ENCODE measurements at places on chromosomes 5 and 9.

- no peak for DNase-seq
Observed at GRCh38 chr5:103867857-103868598, 305.4 kb upstream of the NUDT12 start.

- no peak for DNase-seq
Observed at GRCh38 chr5:66338828-66339227, 194.7 kb downstream of the SREK1 start.

- peak; percentile 53 for DNase-seq
Observed at GRCh38 chr5:159083548-159084452, 15.9 kb downstream of the EBF1 start.

- no peak for DNase-seq
Observed at GRCh38 chr5:154159343-154159742, 31.2 kb upstream of the GALNT10 start.

DNA sequence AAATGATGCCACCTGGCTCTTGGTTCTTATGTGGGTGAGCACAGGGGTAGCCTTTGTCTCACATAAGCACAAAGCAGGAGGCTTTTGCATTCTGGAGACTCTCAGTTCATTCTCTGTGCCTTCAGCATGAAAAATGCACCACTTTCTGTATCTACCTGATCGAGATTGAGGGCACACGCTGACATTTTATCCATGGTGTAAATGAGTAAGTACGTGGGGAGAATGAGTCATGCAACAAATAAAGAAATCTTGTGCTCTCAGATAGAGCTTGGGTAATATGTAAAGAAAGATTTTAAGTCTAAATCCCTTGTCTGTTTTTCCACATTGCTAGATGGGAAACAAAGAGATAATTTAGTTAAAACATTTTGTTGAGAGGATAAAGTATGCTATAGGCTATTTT is 607.2 kb upstream of the WWC1 start:
- DNase-seq: no peak

- DNase-seq: no peak
Observed at GRCh38 chr9:27945386-27945785, 372.1 kb upstream of the C9orf72 start.

- DNase-seq: peak; percentile 1
Observed at GRCh38 chr5:57889558-57889957, 406.9 kb upstream of the ACTBL2 start.

DNA sequence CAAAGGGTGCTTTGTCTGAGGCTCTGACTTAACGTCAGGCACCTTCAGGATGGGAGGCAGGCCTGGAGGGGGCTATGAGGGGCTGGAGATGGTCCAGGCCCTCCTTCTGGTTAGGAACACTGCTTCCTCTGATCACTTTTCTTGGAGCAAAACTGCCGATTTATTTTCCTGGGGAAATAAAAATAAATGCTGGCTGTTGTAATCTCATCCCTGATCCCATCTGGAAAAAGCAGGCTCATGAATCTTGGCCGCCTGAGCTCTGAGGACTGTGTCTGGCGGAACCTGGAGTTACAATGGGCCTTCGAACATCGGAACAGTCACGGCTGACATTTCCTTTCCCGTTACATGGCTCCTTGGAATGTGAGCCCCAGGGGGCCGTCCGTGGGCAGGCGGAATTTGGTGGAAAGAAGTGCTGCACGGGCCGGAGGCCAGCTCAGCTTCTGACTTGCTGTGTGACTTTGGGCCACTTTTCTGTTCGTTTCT is 157.8 kb downstream of the RGS3 start:
- no peak for DNase-seq

GRCh38 chr5:759781-760362 is 24.7 kb downstream of the ZDHHC11B start:
- no peak for DNase-seq

Measured in GM12865 (cell line).